ENCODE measurements at places on chromosomes 5 and 9.

DNA sequence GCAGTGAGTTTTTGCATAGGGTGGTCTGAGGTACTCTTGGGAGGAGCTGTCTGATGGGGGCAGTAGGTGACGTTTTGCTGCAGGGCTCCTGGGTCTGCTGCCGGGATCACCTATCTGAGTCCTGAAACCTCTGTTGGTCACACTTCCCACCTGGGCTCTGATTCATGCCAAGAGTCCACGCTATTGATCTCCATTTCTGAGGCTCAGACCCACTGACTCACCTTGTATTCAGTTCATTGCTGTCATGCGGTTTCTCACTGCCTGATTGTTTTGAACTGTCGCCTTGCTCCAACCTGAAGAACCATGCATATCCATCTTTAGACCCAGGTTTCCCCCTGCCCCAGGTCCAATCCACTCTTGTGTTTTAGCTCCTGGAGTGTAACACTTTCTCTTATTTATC is 101.3 kb downstream of the NPR3 start:
- DNase-seq: no peak

DNA sequence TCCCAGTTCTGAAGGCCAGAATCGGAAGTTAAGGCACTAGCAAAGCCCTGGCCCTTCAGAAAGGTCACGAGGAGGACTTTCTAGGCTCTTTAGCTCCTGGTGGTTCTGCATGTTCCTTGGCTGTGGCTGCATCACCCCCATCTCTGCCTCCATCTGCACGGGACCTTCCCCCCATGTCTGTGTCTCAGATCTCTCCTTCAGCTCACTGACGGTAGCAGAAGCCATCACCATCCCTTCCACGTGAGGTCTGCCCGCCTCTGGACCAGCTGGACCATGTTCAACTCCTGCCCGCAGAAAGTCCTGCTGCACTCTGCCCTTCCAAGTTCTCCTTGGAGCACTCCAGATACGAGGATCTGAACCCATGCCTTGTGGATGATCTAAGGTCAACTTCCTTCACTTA is 242.9 kb upstream of the IRX1 start:
- DNase-seq: no peak

DNA sequence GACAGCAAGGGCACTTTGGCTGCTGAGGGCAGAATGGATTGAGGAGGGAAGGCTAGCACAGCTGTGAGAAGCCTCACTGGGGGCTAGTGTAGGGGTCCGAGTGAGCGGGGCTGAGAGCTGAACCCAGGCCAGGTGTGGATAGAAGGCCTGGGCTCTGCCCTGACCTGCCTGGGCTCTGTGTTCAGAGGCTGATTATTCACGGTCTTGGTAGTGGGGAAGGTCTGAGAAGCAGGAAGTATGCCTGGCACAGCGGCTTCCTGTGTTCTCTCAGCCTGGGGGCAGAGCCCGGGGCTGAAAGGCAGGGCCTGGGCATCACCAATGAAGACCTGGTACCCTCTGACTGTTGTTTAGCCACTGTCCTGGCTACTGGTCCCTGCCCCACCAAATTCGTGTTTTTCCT is 136.4 kb upstream of the TBC1D2 start:
- DNase-seq: no peak

- no peak for DNase-seq
Measured at GRCh38 chr9:132637351-132637750, 32.4 kb downstream of the DDX31 start.

- no peak for DNase-seq
Measured at GRCh38 chr5:35012796-35013195, 35.0 kb downstream of the AGXT2 start.

DNA sequence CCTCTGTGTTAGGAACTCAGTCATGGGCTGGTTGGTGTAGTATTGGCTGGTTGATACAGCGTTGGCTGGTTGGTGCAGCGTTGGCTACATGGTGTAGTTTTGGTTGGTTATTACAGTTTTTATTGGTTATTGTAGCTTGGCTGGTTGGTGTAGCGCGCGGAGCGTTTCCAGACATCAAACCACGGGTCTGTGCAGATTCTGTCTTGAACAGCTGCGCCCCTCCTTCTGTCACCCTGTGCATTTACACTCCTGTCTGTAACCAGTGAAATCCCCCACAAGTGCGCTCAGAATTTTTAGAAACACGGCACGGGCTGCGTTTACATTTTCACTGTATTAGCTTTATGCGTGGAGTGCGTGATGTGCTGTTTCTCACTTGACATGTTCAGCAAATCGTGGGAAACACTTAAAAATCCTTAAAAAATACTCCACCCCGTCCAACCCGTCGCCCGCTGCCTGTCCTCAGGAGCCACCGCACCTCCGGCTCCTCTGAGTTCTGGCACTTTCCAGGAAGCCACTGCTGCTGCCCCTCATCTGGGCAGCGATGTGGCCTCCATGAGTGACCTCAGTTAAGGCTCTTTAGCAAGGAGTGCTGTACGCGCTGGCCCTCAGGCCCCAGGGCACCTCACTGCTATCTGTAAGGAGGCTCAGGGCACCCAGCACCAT is 20.8 kb downstream of the NKD2 start:
- no peak for DNase-seq

- no peak for DNase-seq
Measured at GRCh38 chr9:127959841-127960409, 20.9 kb downstream of the EEIG1 start.

DNA sequence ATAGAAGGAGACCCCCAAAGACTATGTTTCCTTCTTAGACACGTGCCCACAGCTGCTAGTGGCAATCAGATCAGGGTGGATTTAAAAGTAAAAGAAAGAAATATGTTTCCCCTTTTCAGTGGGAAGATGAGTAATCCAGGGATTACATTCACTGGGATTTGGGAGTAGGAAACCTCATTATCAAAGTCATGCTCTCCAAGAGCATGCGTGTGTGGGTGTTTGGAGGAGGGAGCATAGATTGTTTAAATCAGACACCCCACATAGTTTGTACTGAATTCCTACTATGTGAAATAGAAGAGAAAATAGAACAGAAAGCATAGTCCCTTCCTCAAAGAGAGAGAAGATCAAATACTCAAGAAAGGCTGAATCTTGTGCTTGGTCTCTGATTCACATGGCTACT is 65.5 kb upstream of the TBCA start:
- no peak for DNase-seq

GRCh38 chr5:167725264-167725663 is 566.2 kb upstream of the WWC1 start:
- DNase-seq: peak; percentile 77

- no peak for DNase-seq
Measured at GRCh38 chr5:31701642-31702299, 62.8 kb downstream of the PDZD2 start.

- DNase-seq: no peak
Measured at GRCh38 chr5:178569485-178569884, 20.7 kb downstream of the COL23A1 start.

GRCh38 chr5:143331956-143332355 is 71.5 kb downstream of the NR3C1 start:
- no peak for DNase-seq

DNA sequence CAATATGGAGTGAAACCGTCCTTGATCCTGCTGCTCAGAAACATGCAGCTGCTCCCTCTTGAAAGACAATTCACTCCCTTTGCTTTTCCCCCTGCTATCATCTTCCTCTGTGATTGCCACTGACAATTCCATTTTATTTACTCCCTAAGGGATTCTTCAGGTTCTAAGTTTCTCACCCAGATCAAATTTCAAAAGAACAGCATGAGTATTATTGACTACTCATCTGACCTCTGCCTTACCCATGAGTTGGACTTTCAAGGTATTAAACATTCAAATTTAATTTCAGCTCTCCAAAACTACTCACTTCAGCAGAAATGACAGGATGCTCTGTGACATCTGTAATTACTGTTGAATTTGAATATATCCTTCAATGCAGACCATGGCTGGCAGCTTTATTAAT is 236.5 kb upstream of the HAPLN1 start:
- no peak for DNase-seq

DNA sequence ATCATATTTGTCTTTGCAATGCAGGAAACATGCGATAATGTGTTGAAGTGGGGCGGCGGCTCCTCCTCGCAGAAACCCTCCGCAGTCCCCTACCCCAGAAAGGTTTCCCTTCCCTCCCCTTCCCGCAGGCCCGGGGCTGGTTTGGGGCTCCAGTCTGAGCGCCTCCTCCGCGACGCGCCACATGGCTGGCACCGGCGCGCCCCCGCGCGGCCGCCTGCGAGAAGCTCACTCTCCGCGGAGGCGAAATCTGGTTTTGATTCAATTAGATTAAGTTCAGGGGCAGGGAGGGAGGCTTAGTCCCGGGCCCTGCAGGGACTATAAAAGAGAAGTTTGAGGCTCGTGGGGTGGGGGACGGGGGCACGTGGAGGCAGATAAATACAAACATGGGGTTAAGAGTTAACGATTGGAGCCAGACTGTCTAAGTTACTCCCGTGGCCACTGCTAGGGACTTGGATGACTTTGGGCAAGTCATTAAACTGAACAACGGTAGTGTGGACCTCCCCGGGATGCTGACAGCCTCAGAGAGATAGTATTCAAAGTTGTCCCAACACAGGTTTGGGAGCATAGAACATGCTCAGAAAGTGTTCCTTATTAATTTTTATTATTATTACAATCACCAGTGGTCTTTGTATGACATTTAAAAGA is 69.4 kb downstream of the MSX2 start:
- peak; percentile 77 for DNase-seq

DNA sequence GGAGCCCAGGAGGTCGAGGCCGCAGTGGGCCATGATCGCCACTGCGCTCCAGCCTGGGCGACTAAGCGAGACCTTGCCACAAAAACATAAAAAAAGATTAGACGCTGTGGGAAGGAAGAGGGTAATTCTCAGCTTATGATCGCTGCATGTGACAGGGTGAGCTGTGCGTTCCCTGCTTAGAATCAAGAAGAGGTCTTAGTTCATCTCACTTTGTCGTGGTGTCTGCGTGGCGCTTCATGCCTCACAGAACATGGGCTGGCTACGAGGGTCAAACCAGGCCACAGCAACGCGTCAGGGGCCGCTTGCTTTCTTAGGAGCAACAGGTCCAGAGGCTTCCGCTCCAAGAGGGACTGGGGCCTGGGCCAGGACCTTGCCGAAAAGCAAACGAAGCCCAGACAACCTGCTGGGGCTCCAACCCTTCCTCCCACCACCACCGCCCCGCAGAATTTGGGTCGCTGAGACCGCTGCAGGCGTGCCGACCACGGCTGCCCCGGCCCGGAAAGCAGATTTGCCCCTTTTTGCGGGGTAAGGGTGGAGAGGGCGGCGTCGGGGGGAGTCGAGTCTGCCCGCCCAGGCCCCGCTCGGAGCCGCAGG is 10.0 kb upstream of the GRIN1 start:
- DNase-seq: no peak

DNA sequence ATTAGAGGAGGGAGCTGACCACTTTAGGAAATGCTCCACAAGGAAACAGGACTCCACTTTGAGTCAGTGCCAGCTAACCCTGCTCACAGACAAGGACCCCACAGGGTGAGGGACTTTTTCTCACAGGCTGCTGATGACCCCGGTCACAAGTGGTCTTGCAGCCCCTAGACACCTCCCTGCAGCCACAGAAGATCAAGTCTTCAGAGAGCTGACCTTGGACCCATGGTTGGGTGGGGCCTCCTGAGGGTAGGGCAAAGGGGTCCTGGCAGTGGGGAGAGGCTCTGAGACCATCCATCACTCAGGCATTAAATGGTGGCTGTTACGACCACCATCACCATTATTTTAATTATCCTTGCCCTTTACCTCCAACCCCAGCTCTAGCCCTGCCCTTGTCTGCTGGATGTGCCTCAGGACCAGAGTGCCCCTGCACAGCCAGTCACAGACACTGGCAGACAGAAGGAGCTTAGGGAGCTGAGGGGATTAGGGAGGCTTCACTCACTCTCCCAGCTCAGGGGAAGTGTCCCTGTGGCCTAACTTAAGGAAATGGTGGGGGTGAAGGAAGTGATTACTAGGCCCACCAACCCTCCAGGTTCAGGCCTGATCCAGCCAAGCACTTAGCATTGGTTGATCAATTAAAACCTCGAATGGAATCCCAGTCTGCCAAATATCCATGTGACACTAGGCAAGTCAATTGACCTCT is 1.6 kb downstream of the ACSL6 start:
- DNase-seq: no peak

DNA sequence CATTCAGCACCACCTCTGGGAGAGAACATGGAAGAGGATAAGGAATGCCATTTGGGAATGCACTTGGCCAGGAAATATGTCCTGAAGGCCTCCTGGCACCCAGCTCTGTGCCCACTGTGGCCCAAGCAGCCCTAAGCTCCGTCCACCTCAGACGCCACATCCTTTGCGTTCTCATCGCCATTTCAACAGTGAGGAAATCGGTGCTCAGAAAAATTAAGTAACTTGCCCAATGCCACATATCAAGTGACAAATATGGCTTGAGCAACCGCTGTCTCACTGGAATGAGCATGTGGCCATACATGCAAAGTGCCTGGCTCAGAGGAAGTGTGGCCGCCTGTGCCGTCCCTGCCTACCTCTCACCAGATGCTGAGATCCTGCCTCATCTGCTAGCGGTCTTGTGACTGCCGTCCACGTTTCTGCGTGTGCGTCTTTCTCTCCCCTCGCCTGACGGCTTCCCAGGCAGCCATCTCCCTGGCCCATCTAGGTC is 984 bp upstream of the DOK3 start:
- DNase-seq: no peak

- DNase-seq: no peak
Measured at GRCh38 chr5:25713259-25713658, 1068.5 kb upstream of the CDH10 start.

- no peak for DNase-seq
Measured at GRCh38 chr5:150117945-150118560, 31.7 kb upstream of the CSF1R start.

- DNase-seq: no peak
Measured at GRCh38 chr9:95903398-95903797, 27.9 kb downstream of the ERCC6L2 start.

- no peak for DNase-seq
Measured at GRCh38 chr9:125867751-125868415, 120.7 kb downstream of the PBX3 start.

GRCh38 chr9:84705128-84705527 is 35.6 kb downstream of the NTRK2 start:
- no peak for DNase-seq

DNA sequence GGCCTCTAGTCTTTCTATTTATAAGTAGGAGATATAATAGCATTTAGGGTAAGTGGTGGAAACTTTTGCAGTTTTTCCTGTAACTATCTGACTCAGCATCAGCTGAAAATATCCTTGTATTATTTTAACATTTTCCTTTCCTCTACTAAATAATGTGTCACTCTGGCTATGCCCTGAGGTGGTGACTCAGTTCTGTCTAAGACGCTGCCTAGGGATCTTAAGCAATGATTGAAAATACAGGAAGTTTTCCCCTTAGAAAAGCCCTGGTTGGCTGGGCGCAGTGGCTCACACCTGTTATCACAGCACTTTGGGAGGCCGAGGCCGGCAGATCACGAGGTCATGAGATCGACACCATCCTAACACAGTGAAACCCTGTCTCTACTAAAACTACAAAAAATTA is 9.3 kb upstream of the EDIL3 start:
- DNase-seq: peak; percentile 71

GRCh38 chr9:81716409-81716808 is 27.1 kb upstream of the TLE1 start:
- peak; percentile 38 for DNase-seq

DNA sequence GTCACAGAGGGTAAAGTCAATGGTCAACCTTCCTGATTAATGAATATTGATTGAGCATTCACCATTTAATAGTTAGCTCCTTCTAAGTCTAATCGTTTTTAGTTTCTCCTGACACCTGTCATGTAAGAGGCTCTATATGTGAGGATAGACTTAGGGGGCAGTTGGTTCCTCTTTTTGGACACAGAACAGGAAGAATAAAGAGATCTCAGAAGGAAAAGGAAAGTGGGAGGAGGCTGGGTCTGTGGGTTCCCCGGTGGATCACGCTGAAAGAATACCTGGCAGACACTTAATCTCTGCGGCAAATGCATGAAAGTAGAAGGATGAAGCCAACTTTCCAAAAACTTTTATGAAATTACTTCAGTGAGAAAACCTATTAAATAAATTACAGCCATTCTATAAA is 98.4 kb downstream of the PDE4D start:
- DNase-seq: no peak

Data from fibroblast of skin of scalp (primary cell).